Activated T-helper 1 cell treated with Interleukin-2 at 50 U/mL for 16 hours (primary cell): ENCODE measurements at places on chromosomes 5 and 9.

- DNase-seq, result no peak
Measured at GRCh38 chr5:130155345-130156011, 251.2 kb downstream of the CHSY3 start.

GRCh38 chr9:110114086-110114858, 93.7 kb downstream of the C9orf152 start:
- DNase-seq, result no peak

DNA sequence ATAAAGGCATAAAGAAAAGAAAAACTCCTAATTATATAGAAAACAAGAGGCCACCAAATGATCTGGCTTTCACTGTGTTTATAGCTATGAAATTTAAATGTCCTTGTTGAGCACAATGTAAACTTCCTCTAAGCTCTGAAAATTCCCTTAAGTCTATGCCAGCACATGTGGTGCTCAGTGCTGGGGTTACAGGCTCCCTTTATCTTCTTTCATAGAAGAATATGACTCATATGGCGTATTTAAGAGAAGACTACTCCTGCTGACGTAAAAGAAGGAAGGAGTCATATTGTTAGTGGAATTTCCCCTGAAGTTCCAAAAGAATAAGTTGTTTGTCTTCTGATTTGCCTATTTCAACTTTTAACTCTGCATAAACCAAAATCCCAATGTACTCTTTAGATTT, 30.4 kb downstream of the RNF145 start:
- no peak for DNase-seq

- no peak for DNase-seq
Measured at GRCh38 chr9:71819115-71819739, 50.9 kb upstream of the CEMIP2 start.

- no peak for DNase-seq
Measured at GRCh38 chr9:88396836-88397577, 8.8 kb downstream of the SPIN1 start.

- peak; percentile 41 for DNase-seq
Measured at GRCh38 chr5:80181618-80182211, 74.1 kb downstream of the SERINC5 start.

GRCh38 chr5:2802693-2803365, 51.4 kb upstream of the IRX2 start:
- DNase-seq, result no peak

- DNase-seq, result no peak
Measured at GRCh38 chr5:181259283-181259682, 1.7 kb downstream of the TRIM52 start.

GRCh38 chr9:81822301-81822865, 105.8 kb upstream of the SPATA31D4 start:
- no peak for DNase-seq

- no peak for DNase-seq
Measured at GRCh38 chr9:83130541-83130940, 67.6 kb upstream of the RASEF start.

DNA sequence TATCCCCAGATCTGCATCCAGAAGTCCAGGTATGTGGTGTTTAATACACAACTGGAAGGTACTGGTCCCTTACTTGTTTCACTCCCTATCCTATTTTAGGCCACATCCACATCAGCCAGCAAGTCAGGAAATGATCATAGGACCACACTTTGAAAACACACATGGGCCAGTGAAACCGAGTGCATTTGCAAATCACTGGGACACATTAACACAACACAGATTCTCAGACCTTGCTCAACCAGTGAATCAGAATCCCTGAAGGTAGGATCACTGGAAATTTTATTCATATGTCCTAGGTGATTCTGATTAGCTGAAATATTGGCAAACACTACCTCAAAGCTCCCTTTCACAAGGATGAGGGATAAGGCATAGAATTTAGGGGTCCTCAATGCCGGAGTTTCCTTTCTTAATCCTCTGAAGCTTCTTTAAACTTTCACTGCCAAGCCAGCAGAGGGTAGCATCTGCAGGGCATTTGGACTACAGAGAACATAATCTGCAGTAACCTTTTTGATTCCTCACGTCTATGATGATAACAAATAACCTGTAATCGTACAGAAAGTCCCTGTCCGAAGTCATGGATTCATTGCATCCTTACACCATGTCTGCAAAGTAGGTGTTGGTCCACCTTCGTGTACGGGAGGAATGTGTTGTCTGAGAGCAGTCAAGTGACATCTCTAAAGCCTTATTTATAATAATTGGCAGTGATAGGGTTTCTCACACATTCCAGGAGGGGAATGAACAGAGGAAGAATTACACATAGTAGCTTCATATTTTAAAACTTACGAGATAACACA, 11.0 kb upstream of the ABLIM3 start:
- no peak for DNase-seq

GRCh38 chr5:154756009-154756867, 1.1 kb downstream of the LARP1 start:
- peak; percentile 13 for DNase-seq

GRCh38 chr5:128796506-128796905, 168.8 kb upstream of the SLC27A6 start:
- DNase-seq, result no peak

DNA sequence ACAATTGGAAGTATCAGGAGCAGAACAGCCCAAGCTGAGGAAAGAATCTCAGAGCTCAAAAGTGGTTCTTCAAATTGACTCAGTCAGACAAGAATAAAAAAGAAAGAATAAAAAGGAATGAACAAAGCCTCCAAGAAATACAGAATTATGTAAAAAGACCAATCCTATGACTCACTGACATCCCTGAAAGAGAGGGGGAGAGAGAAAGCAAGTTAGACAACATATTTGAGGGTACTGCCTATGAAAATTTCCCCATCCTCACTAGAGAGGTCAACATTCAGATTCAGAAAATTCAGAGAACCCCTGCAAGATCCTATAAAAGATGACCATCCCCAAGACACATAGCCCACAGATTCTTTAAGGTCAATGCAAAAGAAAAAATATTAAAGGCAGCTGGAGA, 173.2 kb downstream of the ALDH1A1 start:
- no peak for DNase-seq

DNA sequence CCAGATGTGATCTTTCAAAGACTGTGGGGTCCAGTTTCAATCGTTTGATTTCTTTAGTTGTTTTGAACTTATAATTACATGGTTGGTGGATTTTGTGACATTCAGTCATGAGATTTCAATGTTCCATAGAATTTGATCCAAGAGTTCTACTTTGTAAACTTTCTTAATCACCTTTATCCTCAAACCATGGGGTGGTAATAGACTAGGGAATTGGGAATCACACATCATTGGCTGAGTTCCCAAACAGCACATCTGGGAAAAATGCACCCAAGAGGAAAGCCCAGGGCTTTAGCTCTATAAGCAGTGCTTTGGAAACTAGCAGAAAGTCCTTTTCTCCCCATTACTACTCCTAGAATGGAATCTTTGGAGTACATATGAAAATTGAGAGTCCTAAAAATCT, 177.6 kb downstream of the NNT start:
- DNase-seq, result no peak

- DNase-seq, result no peak
Measured at GRCh38 chr5:150600616-150601490, 39.6 kb upstream of the SYNPO start.

- no peak for DNase-seq
Measured at GRCh38 chr5:141915881-141916336, 7.8 kb upstream of the DELE1 start.

GRCh38 chr9:19650312-19650711, 138.5 kb downstream of the SLC24A2 start:
- DNase-seq, result no peak

DNA sequence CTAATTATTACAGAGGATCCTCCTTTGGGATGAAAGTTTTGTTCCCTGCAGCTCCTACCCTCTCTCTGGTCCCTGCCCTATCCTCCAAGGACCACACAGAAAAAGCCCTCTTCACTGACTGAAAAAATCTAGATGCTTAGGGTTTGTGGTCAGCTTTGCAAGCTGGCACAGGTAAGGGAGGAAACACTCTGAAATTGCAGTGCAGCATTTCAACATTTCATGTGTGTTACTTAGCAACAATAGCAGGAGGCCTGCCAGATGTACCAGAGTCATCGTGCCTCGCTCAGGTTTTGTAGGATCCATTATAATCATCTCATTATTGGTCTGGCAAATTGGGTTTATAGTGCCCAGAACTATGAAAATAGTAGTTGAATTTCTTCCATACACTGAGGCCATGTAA, 109.5 kb downstream of the PALM2AKAP2 start:
- DNase-seq, result no peak

DNA sequence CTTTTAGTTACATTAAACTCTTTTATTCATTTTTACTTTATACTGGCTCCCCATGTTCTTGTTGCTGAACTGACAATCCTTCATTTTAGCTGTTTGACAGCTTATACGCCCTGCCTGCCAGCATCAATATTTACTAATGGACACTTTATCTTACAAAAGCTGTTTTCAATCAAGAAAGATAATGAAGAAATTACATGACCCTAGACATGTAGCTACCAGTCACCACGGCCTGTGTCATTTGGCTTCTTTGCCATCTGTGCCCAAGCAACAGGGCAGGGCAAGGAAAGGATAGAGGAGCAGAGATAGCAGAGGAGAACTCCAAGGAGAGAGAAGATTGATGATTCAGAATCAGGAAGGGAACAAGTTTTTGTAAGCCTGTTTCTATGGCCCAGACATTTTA, 647.3 kb downstream of the BRINP1 start:
- DNase-seq, result no peak

- no peak for DNase-seq
Measured at GRCh38 chr9:5438301-5439162, 807 bp upstream of the PLGRKT start.

GRCh38 chr9:94928691-94929368, 202.3 kb downstream of the AOPEP start:
- DNase-seq, result no peak

- DNase-seq, result no peak
Measured at GRCh38 chr5:172875505-172876279, 41.6 kb downstream of the ERGIC1 start.

GRCh38 chr5:148063861-148064260, at the start of gene SPINK5:
SPINK5 (plus strand) TSS chr5:148063980; CDS start chr5:148064045, 65 bp downstream.
- no peak for DNase-seq

- DNase-seq, result no peak
Measured at GRCh38 chr9:127209220-127209619, 55.4 kb upstream of the GARNL3 start.

DNA sequence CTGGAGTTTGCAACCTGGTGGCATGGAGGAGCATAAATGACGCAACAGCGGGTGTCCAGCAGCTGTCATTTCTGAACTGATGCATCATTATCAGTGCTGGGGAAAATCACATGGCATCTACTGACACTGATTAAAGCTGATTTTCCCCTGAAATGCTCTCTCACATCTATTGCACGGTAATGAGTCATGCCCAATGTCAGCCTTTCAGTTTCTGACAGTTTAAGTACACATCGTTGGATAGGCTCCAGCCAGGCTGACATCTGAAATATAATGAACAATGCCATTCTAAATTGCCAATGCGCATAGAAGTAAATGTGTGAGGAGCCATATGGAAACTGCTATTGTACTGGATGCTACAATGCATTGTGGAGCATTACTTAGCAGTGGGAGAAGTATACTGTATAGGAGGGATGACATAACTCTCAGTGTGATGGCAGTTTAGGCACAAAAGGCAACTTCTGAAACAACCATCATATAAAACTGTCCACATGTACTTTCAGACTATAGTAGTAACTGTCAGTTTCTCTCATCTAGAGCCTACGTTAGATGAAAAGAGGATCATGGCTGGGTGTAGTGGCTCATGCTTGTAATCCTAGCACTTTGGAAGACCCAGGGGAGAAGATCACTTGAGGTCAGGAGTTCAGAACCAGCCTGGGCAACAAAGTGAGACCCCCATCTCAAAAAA, 389.3 kb upstream of the DMAC1 start:
- no peak for DNase-seq

- no peak for DNase-seq
Measured at GRCh38 chr9:69027355-69028097, 8.0 kb upstream of the FXN start.

GRCh38 chr9:13606586-13606985, 327.1 kb upstream of the MPDZ start:
- DNase-seq, result no peak

GRCh38 chr5:61589946-61590345, 257.9 kb downstream of the ZSWIM6 start:
- no peak for DNase-seq

- no peak for DNase-seq
Measured at GRCh38 chr9:4069457-4070153, 230.3 kb downstream of the GLIS3 start.

GRCh38 chr9:134127616-134128015, 8.3 kb upstream of the WDR5 start:
- no peak for DNase-seq

DNA sequence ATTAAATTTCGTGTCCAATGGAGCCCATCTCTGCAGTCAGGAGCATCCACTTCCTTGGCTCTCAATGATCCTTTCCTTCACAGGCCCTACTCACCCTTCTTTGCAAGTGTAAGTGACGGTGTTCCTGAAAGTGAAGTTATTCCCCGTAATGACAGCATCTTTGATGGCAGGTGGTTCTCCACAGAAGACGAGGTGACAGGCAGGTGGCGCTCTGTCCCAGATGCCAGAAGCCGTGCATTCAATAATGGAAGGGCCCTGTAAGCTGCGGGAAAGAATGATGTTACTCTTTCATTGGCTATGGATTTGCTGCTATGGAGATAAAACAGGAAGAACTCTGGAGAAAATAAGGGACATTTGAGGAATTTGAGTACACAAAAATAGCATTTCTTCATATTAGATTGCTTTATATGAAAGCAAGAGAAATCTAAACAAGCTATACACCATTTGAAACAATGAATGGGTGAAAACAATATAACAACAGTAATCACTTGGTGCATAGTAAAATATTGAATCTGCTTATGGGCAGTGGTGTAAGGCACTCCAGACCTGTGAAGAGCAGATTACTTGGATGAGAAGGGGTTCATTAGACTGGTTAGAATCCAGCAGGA, 89.9 kb upstream of the TXNDC8 start:
- no peak for DNase-seq

- DNase-seq, result no peak
Measured at GRCh38 chr5:14489643-14490042, 91.9 kb upstream of the OTULINL start.

DNA sequence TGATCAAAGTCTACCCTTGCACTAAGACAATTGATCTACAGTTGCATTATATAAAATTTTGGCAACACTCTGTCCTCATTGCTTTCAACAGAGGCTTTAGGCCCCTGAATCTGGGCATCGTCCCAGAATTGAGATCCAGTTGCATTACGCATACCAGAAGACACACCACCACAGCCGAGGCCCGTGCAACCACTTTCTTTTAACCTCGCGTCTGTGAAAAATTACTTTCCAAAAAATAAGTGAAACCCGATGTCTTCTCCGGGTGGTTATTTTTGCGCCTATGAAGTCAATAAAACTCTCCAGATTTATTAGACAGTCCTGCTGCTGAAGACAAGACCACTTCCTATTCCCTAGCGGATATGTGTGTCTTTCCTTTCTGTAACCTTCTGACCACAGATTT, 52.1 kb upstream of the NFIB start:
- DNase-seq, result no peak

DNA sequence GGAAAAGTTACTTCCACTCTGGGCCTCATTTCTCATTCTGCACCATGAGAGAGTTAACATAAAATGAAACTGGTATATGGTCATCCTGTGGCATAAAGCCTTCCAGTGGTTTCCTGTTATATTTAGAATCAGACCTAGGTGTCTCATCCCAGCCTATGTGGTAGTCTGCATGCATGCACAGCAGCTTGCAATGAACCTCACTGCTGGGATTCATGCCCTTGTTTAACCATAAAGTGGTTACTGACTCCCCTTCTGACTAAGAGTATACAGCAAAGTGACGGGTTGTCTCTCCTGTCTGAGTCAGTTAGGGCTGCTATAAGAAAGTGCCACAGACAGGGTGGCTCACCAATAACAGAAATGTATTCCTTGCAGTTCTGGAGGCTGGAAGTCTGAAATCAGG, 14.7 kb upstream of the TDRD7 start:
- no peak for DNase-seq

- no peak for DNase-seq
Measured at GRCh38 chr5:130295235-130295634, 391.0 kb downstream of the CHSY3 start.
